ENCODE measurements at places on chromosomes 4 and X.

GRCh38 chr4:158169931-158170690, 2.7 kb downstream of the GASK1B start:
- DNase-seq, result no peak

GRCh38 chr4:42282081-42282901, 115.0 kb upstream of the SHISA3 start:
- peak; percentile 31 for DNase-seq

- no peak for DNase-seq
These were observed 5.4 kb upstream of the ADGRG2 start for GRCh38 chrX:19127649-19128168.

- DNase-seq, result no peak
These were observed 276.1 kb upstream of the LCORL start for GRCh38 chr4:18297684-18298083.

- DNase-seq, result no peak
These were observed 56.1 kb downstream of the SLC7A11 start for GRCh38 chr4:138185859-138186645.

DNA sequence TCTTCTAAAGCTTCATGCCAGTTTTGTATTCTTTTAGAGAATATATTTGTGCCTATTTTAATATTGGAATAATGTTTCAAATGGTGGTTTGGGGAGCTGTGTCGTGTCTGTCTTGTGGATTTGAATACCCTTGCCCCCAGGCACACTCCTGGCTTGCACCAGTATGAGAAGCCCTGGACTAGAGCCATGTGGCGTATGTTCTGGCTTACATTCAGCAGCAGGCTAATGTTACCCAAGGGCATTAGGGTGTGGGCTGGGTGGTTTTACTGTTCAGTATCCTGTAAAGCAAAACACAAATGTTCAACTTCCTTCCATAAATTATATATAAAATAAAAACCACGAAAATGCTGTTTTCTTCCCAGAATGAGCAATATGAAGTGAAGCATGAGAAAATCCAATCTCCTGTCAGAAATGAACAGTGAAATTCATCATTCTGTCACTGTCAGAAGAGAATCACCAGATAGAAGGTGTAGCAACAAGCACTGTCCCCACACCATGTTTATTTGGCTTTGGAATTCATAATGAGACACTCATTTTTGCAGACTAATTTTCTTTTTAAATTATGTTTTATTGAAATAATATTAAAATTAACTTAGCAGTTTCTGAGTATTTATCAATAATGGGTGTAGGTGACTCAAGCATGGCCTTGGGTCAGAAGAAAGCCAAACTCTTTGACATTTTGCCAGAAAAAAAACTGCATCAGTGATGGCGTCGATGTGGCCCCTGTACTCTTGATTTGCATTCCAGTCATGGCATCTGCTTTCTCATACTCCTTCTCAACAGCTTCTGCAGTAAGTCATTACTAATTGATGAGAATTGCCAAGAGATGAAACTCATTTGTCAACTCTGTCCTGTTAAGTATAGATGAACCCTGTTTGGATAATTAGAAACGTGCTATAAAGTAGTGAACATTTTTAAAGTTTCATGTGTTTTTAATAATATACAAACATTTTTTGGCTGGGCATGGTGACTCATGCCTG, 43.8 kb downstream of the WWC2 start:
- no peak for DNase-seq

GRCh38 chr4:161929956-161930355, 233.8 kb downstream of the FSTL5 start:
- DNase-seq, result peak; percentile 29

GRCh38 chr4:66585767-66586166, 915.5 kb upstream of the EPHA5 start:
- no peak for DNase-seq

DNA sequence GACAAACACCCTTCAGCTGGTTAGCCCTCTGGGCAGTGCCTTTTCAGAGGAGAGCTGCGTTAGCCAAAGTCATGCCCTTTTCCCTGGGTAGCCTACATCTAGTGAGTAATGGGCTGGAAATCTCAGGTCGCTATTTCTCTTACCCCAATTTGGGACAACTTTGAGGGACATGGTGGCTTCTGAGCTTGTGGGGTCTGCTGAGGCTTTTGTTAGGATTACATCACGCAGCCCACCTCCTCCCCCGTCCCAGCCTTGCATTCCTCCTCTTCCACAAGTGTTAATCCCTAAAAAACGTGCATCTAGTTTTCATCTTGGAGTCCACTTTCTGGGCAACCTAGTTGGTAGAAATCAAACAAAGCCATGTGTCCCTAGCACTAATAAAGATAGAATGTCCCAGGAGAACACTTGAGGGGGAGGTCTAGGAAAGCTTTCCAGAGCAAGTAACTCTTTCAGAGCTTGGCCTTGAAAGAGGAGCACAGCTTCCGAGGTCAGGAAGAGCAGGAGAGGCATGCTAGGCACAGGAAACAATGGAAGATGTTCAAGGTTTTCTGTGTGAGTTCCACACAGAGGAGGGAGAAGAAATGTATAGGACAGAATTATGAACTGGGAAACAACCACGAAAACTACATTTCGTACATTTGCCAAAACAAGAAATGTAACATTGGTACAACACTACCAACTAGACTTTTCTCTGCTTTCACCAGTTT, 2.8 kb downstream of the MRFAP1 start:
- no peak for DNase-seq

DNA sequence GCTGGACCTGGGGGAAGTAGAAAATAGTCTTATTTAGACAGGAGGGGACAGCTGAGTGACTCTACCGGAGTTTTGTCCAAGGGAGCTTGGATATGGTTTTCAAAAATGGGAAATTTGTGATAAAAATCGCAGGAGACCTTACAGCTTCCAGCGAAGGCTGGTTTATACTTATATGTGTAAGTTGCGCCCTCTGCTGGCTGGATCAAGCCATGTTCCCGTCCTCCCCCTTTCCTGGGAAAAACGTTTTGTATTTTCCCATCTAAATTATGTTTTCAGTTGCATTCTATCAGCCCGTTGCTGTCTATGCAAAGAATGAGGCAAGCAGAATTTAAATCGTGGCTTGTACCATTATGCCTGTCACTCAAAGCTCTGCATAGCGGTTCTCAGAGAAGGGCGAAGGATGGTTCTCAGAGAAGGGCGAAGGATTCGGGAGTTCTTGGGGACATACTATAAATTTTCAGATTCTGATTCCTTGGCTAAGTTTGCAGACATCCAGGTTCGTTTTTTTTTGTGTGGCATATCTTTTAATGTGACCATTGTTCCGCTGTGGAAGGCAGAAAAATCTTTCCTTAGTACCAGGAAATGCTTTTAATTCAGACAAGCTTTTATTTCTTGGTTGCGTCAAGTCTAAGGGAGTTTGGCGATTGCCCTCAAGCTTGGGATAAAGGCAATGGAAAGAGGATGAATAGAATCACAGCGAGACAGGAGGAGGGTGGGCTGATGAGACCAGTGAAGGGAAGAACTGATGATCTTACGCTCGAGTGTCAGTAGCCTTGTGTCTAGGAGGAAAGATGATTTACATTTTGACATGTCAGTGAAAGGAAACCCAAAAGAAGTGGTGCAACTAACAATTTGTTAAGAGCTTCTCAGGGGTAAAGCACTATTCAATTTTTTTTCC, 128.5 kb upstream of the ARX start:
- DNase-seq, result no peak

DNA sequence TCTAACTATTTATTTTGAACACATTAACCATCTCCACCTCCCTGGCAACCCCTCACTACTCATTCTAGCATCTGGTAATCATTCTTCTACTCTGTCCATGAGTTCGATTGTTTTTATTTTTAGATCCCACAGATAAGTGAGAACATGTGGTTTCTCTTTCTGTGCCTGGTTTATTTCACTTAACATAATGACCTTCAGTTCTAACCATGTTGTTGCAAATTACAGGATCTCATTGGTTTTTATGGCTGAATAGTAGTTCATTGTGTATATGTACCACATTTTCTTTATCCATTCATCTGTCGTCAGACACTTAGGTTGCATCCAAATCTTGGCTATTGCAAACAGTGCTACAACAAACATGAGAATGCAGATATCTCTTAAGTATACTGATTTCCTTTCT, 33.4 kb upstream of the FAM47B start:
- DNase-seq, result no peak

DNA sequence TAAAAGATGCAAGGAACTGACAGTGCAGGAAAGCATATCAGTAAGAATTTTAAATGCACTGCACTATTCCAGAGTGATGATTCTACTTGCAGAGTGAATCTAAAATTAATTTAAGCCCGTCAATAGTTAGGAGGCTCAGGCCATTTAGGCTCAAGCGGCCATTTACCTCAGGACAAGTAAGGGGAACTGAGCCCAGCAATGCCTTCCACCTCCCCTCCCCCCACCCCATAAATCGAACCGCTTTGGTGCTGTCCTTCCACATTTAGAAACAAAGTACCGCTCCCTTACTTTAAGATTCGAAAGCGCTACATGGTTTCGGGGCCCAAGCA, 665 bp downstream of the RBM41 start:
- DNase-seq, result no peak

GRCh38 chr4:108427946-108428485, 192.4 kb upstream of the RPL34 start:
- no peak for DNase-seq

DNA sequence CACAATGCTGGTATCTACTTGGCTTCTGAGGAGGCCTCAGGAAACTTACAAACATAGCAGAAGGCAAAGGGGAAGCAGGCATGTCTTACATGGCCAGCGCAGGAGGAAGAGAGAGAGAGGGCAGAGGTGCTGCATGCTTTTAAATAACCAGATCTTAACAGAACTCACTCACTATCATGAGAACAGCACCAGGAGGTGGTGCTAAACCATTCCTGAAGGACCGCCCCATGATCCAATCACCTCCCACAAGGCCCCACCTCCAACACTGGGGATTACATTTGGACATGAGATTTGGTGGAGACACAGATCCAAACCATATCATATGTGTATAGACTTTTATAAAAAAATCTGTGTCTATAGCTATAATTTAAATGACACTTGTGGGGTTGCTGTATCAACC, 48.6 kb upstream of the ERVMER34-1 start:
- DNase-seq, result no peak

DNA sequence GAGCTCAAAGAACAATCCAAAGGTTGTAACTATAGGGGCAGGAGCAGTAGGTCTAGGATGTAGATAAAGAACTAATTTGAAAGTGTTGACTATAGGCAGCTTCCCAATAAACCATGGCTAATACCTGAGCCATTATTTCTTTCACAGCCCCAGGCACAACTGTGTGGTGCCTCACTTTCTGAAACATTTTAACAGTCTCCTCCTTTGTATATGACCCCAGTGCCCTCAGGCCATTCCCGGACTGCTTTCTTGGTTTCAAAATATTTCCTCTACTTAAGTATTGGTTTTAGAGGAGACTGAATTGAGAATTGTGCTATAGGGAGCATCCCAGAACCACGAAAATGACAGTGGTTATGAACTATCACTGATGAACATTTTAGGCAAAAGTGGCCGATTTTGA, 728.7 kb downstream of the IL1RAPL1 start:
- no peak for DNase-seq

GRCh38 chrX:115229337-115230003, 4.4 kb downstream of the LRCH2 start:
- DNase-seq, result no peak

DNA sequence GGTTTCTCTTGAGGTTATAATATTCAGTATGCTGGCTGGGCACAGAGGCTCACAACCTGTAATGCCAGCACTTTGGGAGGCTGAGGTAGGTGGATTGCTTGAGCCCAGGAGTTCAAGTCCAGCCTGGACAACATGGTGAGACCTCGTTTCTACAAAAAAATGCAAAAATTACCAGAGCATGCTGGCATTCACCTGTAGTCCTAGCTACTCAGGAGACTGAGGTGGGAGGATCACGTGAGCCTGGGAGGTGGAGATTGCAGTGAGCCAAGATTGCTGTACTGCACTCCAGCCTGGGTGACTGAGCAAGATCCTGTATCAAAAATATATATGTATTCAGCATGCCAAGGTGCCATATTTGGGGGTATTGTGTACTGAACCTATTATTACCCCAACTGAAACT, 552.5 kb downstream of the ADGRL3 start:
- DNase-seq, result no peak

- no peak for DNase-seq
These were observed 56.7 kb downstream of the CCKAR start for GRCh38 chr4:26433556-26433955.

GRCh38 chrX:9055354-9055753, 21.4 kb upstream of the FAM9B start:
- DNase-seq, result no peak

DNA sequence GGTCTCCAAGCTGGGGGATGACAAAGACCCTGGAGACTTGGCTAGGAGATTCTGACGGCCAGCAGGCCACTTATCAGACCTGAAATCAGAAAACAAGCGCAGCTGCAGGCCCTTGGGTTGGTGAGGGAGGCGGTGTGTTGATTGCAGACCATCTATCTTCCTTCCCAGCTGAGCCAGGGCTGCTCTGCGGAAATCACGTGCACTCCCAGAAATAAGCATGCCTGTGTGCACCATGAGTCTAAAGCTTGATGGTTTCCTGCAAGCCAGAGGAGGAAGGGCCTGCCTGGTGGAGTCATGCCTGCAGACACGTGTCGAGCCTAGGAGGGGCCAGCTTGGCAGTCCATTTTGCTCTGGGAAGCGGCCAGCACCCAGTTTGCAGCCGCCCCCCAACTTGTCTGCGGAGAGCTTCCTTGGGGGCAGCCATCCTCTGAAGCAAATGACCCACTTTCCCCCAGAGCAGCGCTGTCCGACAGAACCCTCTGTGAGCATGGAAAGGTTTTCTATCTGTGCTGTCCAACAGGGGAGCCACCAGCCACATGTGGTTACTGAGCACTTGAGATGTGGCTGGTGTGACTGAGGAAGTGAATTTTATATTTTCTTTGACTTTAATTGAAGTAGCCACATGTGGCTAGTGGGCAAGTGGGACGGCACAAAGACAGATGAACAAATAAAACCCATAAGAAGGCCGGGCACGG, 175.7 kb upstream of the BCOR start:
- DNase-seq, result no peak

- DNase-seq, result no peak
These were observed 133.8 kb downstream of the PDGFC start for GRCh38 chr4:156837625-156838345.

GRCh38 chrX:56233682-56234081, 1.5 kb downstream of the KLF8 start:
- DNase-seq, result peak; percentile 7

GRCh38 chr4:102047616-102048015, 257.1 kb downstream of the BANK1 start:
- DNase-seq, result no peak

DNA sequence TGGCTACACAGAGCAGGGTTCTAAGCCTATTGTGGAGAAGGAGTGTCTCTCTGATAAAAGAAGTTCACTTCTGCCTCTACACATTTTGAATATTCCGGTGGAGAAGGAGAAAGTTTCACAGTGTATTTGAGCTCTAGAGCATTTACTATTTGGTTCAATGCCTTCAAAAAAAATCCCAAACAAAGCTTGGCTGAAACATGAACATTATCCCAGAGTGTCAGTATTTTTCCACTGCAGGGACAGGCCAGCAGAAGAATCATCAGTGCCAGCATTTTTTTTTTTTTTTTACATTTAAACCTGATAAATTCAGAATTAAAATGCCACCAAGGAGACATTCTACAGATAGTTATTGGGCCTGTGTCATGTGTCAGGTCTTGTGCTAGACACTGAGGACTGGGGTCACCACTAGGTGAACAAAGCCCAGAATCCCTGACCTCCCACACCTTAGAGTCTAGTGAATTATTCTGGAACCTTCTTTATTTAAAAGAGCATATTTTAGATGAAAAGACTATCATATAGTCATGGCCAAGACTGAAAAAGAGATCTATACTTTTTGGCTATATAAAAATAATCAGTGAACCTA, 48.0 kb upstream of the NAP1L5 start:
- no peak for DNase-seq

GRCh38 chrX:154401918-154402621, 3.9 kb downstream of the RPL10 start:
- DNase-seq, result no peak

- DNase-seq, result no peak
These were observed 82.2 kb upstream of the BMP2K start for GRCh38 chr4:78693777-78694456.

Measured in kidney epithelial cell (primary cell).